Activated effector memory CD4-positive, alpha-beta T cell treated with Interleukin-2 at 50 U/mL for 16 hours (primary cell): ENCODE measurements at places on chromosomes 3 and 15.

GRCh38 chr15:64356710-64357040 lies 702 bp upstream of the CSNK1G1 start:
- DNase-seq, result no peak

DNA sequence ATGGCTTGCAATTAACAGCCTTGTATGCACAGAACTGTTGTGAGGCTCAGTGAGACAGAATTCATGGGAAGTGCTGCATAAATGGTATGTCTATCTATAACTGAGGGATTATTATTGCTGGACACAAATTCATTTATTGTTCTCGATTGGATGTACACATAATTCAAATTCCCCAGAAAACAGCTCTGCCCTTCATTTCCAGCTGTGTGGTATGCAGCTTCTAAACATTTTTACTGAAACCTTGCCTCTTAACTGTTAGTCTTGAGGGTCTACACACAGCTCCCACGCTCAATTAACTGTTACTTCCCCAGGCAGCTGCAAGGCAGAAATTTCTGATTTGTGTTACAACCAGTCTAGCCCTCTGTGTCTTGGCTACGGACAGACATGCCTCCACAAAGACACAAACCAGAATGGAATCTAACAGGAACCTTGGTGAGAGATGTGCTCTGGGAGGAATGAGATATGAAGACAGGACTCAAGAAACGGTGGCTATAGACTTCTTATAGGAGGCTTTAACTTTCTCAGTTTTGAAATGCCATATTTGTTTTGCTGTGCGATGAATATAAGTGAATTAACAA lies 139.7 kb upstream of the TBL1XR1 start:
- no peak for DNase-seq

- DNase-seq, result no peak
These were observed 59.5 kb downstream of the LRRC28 start for GRCh38 chr15:99310745-99311144.

GRCh38 chr15:52670087-52670486 lies 9.1 kb downstream of the ATOSA start:
- no peak for DNase-seq

DNA sequence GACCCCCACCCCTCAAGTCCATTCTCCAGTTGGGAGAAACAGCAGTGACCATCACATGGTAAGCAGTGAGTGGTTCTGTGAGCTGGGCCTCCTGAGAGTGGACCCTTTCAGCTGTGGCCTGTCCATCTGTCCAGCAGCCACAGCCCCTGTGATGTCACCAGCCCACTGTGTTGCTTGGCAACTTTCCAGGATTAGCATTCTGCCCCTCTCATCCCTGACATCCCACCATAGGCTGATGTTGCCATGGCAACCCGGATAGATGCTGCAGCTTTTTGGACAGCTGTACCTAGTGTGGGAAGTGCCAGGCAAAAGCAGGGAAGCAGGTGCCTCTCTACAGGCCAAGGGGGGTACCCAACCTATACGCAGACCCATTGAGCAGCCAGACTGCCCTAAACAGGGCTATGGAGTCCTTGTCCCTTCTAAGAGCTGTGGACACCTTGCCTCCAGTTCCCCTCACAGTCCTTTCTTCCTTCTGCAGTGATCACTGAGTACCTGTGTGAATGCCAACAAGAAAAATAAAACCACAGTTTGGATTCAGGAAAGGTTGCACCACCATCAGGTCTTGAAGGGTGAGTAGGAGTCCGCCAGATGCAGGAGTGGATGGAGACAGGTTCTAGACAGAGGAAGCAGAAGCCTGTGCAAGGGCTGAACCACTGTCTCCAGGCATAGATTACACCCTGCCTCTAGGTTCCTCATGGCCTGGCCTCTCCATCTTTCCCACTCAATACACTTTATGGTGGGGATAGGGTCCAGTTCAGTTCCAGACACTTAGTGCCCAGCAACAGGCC lies at the start of gene DNAH1:
DNAH1 (plus strand) TSS at position 343 of the 788 bp plus-strand sequence. CDS start 6,124 bp downstream, outside the sequence.
- DNase-seq, result no peak

DNA sequence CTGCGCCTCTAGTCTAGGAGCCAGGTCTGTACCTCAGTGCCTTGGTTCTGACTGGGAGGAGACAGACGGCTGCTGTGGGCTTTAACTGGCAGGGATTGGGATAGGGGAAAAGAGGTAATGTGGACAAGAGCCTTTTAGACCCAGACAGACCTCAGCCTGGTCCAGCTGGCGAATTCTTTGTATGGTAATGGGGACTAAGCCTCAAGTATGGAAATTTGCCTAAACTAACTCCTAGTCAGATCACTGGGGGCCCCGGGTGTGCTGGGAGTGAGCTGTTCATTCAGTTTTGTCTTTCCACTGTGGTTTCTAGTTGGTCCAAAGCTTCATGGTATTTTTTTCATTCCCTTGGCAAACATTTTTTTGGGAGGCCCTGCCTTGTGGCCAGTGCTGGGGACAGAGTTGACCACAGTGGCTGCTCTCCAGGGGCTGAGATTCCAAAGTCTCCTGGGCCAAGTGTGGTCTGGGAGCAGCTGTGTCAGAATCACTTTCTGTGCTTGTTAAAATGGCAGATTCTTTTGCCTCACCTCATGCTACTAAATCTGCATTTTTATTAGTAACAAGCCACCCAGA lies 261.4 kb upstream of the C2CD4B start:
- DNase-seq, result no peak

GRCh38 chr3:24562895-24563294 lies 68.2 kb upstream of the THRB start:
- no peak for DNase-seq

DNA sequence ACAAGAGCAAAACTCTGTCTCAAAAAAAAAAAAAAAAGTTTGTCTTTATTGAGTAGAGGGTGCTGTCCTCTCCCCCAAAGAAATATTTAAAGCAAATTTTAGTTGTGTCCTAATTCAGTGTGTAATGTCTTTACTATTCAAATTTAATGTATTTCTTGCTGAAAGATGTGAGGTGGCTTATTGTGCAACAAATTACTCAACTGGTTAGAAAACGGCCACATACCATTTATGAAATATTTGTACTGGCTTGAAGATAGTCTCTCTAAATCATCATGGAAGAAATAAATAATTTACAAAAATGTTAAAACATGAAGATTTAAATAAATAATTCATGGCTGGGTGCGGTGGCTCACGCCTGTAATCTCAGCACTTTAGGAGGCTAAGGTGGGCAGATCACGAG lies 63.0 kb downstream of the SLTM start:
- DNase-seq, result no peak

GRCh38 chr15:40985541-40986330 lies 32.5 kb downstream of the CHAC1 start:
- no peak for DNase-seq

DNA sequence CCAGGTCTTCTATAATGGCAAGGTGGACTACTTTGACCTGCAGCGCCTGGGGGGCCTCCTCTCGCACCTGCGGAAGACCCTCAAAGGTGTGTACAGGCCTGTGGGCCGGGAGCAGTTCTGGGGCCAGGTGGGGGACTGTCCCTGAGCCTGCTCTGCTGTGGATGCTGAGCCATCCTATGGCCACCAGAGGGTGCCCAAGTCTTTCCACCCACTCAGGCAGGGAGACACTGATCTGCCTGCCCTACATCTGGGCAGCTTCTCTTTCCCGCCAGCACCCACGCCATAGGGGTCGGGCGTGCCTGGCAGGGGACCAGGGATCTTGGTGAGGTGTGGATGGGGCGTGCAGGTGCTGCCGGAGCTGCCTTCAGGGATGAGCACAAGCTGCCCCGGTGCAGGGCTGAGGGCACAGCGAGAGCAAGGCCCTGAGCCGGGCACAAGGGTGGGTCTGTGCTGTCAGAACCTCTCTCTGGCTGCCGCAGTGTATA lies 14.1 kb downstream of the RNF123 start:
- peak; percentile 51 for DNase-seq

- no peak for DNase-seq
These were observed 1.6 kb upstream of the TPM1 start for GRCh38 chr15:63040954-63041353.

DNA sequence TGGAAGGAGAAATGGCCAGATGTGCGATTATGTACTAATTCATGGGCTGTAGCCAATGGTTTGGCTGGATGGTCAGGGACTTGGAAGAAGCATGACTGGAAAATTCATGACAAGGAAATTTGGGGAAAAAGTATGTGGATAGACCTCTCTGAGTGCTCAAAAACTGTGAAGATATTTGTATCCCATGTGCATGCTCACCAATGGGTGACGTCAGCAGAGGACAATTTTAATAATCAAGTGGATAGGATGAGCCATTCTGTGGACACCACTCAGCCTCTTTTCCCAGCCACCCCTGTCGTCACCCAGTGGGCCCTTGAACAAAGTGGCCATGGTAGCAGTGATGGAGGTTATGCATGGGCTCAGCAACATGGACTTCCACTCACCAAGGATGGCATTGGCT lies 490.9 kb upstream of the CBLB start:
- no peak for DNase-seq

GRCh38 chr3:172402892-172403643 lies 45.2 kb downstream of the GHSR start:
- no peak for DNase-seq

DNA sequence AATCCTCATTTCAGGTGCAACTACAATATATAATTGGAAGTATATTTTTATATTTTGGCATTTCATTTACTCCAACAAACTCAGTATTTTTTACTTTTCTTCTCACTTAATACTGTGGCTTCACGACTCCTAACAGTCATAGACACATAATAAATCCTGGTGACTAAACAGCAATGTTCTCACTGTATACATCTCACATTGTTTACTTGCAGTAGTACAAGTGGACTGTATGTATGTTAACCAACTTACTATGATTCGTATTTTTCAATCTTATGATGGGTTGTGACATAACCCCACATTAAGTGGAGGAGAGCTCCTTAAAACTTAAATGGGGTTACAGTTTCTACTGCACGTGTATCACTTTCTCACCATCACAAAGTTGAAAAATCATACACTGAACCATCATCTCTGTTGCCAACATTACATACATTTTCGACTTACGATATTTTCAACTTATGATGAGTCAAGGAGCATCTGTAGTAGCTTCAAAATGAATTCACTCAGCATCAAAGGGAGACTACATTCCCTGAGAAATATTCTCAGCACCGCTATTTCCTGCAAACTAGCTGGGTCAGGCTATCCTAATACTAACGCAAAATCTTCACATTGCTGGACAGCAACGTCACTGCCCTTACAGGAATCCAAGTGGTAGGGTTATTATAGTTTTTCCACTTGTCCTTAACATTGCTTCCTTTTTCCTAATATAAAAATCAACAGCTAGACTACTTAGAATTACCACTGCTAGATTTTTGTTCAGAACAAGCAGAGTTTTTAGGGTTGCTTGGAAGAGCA lies 7.3 kb downstream of the ADAM10 start:
- no peak for DNase-seq

GRCh38 chr3:64983583-64984359 lies 296.0 kb upstream of the ADAMTS9 start:
- DNase-seq, result no peak

DNA sequence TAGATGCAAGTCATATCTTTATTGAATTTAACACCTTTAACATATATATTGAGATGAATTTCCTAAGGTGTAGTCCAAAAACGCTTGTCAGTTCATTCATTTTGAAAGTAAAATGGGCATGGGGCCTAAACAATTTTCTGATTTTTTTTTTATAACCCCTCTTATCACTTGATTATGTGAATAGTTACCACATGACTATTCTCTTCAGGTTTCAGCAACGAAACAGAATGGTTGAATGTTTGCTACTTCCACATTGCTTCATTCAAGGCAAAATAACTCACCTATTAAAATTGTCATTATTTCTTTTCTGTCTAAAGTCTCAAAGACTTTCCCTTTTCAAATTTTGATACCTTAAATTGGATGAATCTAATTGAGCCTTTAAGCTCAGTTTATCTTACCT lies 96.4 kb downstream of the MBNL1 start:
- DNase-seq, result no peak

DNA sequence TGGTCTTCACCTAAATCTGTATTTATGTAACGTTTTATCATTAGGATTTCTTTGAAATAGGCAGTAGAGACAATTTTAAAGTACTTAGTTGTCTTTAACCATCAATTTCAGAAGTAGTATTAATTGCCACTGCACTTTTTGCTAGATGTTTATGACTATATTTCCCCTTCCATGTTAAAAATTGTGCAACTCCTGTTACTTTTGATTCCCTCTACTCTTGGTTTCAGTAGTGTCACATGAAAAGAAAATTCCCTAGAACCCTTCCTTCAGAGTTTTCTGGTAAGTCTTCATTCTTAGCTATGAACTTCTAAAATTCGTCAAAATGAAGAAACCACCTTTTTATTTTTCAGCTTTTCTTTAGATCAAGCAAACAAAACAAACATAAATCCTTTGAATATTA lies 7.1 kb downstream of the PIAS1 start:
- no peak for DNase-seq

GRCh38 chr3:38698760-38699159 lies 49.3 kb upstream of the SCN5A start:
- no peak for DNase-seq

- DNase-seq, result no peak
These were observed 116.6 kb upstream of the TLE3 start for GRCh38 chr15:70214276-70214675.

GRCh38 chr15:85646538-85647091 lies 148.1 kb downstream of the KLHL25 start:
- no peak for DNase-seq

DNA sequence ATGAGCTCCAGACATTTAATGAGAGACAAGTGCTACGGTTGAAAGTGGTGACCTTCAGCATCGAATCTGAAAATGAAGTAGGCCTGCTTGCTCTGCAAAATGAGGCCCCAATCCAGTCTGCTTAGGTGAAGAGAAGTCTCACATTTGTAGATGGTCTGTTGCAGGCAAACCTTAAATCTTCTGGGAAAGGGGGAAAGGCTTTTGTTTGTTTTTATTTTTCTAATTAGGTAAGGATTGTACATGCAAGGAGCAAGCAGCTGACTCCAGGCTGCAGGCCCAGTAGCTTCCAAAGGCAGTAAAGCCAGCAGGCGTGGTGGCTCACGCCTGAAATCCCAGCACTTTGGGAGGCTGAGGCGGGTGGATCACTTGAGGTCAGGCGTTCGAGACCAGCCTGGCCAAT lies 74.3 kb downstream of the HMG20A start:
- DNase-seq, result no peak

- no peak for DNase-seq
These were observed 99.8 kb downstream of the MEGF11 start for GRCh38 chr15:66153549-66154415.

DNA sequence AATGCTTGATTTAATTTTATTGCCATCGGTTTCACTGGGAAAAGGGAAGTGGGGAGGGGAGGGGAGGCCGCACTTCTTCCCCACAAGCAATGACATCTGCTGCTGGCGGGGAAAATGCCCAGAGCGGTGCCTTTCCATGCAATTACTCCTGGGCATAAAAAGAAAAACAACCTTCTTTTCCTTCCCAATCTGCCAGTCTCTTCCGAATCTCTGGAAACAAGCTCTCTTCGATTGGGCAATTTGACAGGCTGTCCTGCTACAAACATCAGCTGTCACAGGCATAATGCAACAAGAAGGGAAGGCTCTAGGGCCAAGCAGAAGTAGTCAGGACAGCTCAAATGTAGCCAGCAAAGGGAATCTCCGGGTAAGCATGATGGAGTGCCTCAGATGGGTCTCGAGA lies 93.4 kb upstream of the STRIT1 start:
- DNase-seq, result no peak

- DNase-seq, result no peak
These were observed 88.8 kb downstream of the CLASP2 start for GRCh38 chr3:33629219-33629618.

GRCh38 chr3:55000546-55000945 lies 72.7 kb upstream of the LRTM1 start:
- no peak for DNase-seq

GRCh38 chr3:1962396-1963088 lies 136.1 kb upstream of the CNTN4 start:
- DNase-seq, result no peak

GRCh38 chr3:49081429-49081828 lies 12.4 kb downstream of the QRICH1 start:
- no peak for DNase-seq
